ENCODE measurements at places on chromosomes 2 and 18.

- no peak for DNase-seq
These were observed 249.9 kb downstream of the EIPR1 start for GRCh38 chr2:3127710-3128109.

DNA sequence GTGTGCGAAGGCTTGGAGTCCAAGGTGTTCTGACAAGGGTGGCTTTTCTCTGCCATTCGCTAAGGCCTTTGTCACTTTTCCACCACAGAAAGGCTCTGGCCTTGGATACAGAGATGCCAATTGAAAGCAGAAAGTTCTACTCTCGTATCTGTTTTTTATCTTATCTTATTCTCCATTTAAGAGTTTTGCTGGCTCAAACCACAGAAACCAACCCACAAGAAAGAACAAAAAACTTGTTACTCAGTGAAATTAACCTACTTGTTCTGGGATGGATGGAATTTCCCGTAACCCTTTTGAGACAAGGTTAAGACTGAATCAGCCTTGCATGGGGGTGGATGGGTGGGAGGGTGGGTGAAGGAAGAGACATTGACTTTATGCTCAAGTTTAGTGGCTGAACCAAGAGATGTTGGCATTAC is 221.7 kb downstream of the CDH20 start:
- no peak for DNase-seq

GRCh38 chr2:100818606-100819369 is 1.2 kb upstream of the NPAS2 start:
- DNase-seq = peak; percentile 31

DNA sequence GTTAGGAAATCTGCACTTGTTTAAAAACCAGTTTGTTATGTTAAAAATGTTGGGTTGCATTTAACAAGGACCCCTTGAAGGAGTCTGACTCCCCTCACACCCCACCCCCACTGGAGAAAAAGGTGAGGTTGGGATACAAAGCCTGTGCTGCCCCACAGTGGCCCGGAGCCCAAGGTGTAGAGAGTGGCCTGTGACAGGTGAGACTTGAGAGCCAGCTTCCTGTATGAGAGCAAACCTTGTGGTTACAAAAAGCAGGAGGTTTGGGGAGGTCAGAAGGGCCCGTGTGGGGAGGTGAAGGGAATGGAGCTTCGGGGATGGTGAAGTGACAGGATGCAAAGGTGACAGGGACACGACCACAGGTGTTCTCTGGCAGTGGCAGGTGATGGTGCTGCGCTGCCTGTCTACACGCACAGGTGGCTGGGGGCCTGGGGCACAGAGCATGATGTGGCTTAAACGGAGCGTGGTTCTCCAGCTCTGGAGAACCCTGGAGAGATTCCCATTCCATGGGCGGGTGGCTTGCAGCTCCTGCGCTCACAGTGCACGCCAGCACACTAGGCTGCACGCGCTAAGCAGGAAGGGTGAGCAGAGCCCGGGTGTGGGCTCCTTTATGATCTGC is 29.0 kb downstream of the IMPA2 start:
- no peak for DNase-seq

DNA sequence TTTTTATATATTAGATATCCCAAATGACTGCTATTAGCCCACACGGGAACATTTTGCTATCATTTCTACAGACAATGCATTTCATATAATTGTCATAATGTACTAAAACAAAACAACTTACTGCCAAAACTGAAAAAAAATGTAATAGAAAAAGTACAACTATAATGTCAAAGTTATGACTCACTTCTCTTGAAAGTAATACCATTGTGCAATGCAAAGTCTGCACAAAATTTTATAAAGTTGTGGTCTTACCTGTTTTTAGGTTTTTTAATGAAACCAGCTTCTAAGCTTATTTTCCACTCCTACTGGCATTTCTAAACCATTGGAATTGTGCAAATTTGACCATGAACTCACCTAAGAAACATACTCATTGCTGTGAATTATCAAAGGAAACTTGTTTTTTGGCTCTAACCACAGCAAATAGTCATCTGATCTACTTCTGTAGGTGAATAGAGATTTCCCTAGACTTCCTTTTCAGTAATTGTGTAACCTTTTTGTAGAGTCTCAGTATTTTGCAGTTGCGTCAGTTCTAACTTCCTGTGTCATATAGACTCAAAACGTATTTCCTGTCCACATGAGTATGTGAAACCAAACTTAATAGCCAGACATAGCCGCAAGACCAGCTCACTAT is 31.9 kb upstream of the TFPI start:
- no peak for DNase-seq

DNA sequence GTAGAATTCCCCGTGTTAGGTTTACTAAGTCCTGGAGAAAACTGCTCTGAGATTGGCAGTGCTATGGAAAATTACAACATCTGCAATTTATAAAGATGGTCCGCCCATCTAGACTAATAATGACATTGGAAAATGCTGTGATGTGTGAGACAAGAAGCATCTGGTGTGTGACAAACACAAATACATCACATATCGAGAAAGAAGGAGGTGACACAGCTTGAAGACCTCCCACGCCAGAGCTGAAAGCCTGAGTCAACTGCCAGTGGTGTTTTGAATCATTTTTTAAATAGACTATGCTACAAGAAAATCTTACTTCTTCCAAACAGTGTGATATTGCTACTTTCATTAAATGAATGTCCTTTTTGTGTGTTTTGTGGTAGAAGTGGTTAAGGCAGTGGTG is 8.6 kb upstream of the ANO7 start:
- DNase-seq = no peak

GRCh38 chr2:236847538-236848263 is 238.0 kb upstream of the COPS8 start:
- DNase-seq = no peak

DNA sequence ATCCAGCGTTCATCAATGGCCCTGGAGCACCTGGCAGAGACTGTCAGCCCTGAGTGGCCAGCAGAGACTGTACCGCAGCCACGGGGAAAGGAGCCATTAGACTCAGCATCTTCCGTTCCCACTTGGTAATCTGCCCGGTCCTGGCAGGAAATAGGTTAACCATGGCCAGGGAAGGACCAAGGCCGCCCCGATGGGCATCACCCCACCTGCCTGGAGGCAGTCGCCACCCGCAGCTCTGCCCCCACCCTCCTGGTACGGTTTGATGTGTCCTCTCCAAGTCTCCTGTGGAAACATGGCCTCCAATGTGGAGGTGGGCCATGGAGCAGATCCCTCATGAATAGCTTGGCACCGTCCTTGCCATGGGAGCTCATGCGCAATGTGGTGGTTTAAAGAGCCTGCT is 75.3 kb downstream of the RTP5 start:
- no peak for DNase-seq

GRCh38 chr2:241617431-241618154 is 19.4 kb downstream of the THAP4 start:
- DNase-seq = no peak

- DNase-seq = no peak
These were observed 808.8 kb upstream of the POU3F3 start for GRCh38 chr2:104045071-104045470.

DNA sequence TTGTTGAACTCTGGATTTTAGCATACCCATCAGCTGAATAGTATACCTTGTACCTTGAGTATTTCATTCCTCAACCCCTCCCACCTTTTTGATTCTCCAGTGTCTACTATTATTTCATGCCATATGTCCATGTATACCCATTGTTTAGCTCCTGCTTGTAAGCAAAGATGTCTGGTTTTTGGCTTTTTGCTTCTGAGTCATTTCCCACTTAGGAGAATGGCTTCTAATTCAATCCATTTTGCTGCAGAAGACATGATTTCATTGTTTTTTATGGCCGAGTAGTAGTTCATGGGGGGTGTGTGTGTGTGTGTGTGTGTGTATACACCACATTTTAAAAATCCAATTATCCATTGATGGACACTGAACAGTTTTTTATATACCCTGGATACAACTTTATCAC is 24.3 kb upstream of the MOCOS start:
- DNase-seq = no peak

DNA sequence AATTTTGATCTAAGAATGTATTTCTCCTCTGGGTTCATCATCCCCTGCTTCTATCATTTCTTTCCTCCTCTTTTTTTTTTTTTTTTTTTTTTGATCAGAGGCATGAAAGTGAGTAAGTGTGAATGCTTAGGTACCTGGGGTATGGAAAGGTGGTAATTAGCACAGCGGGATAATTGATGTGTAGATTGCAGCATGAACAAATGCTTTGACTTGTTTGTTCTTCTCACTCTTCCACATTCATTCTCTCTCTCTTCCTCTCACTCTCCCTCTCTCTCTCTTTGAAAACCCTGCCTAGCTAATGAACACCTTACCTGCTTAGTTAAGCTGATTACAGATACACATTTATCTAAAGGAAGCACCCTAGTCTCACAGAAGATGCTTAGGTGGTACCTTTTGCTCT is 74.7 kb downstream of the ZEB2 start:
- no peak for DNase-seq

GRCh38 chr18:27922780-27923179 is 254.2 kb downstream of the CDH2 start:
- no peak for DNase-seq

DNA sequence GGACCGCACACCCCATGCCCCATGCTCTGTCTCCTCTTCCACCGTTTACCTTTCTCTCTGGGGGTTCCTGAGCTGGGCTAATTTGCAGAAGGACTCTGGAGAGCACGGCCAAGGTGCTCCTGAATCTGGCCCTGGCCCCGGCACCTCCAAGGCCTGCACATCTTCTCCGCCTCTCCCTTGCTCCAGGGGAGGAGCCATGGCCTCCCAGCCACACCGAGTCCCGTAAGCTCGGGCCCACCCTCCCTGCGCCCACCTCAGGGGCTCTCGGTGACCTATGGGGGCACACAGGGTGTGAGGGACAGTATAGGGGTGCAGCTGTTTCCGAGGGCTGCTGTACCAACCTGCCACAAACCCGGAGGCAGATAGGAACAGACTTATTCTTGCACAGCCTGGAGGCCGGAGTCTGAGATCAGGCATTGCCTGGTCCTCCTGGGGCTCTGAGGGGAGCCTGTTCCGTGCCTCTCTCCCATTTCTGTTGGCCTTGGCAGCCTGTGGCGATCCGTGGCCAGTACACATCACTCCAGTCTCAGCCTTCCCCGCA is 127.3 kb upstream of the GPC1 start:
- no peak for DNase-seq

DNA sequence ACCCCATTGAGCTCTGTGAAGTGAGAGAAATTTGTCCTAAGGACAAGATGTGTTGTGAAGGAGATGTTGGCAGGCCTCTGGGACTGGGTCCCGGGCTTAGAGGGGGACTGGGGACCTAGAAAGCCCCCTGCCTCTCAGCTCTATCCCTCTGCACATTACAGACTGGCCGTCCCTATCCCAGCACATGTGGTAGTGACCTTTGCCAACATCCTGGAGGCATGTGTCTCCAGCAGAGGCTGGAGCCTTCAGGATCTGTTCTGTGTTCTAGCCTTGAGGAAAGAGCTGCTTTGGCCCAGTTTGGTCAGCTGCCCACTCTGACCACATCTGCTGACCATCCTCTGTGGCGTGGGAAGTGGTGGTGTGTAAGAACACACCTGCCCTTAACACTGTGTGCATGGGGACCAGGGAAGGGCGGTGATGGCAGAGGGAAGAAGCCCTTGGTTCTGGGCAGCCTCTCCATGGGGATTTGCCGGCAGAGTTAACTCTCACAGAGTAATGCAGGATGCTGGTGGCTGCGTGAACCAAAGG is 33.4 kb downstream of the NCK2 start:
- DNase-seq = no peak

DNA sequence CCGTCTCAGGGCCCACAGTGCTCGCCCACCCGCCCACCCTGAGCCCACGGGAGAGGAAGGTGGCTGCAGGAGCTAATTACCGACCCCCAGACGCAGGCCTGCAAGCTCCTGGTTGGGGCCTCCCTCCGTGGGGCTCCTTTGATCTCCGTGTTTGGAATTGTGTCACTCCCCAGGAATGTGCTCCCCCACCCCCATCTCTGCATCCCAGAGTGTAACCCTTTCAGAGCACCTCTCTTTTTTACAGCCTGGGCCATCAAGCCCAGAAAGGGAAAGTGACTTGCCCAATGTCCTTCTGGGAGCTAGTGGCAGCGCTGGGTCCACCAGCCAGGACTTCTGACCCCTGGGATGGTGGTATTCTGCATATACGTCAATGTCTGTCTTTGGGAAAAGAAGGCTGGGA is 335.1 kb downstream of the CYRIA start:
- DNase-seq = no peak

- DNase-seq = no peak
These were observed 255.1 kb upstream of the THUMPD2 start for GRCh38 chr2:40034198-40034597.

- no peak for DNase-seq
These were observed 206.1 kb downstream of the GULP1 start for GRCh38 chr2:188497726-188498125.

- DNase-seq = no peak
These were observed 1.7 kb upstream of the PPP4R1 start for GRCh38 chr18:9616049-9616448.

- DNase-seq = no peak
These were observed 65.0 kb downstream of the ATP8B1 start for GRCh38 chr18:57738078-57738477.

DNA sequence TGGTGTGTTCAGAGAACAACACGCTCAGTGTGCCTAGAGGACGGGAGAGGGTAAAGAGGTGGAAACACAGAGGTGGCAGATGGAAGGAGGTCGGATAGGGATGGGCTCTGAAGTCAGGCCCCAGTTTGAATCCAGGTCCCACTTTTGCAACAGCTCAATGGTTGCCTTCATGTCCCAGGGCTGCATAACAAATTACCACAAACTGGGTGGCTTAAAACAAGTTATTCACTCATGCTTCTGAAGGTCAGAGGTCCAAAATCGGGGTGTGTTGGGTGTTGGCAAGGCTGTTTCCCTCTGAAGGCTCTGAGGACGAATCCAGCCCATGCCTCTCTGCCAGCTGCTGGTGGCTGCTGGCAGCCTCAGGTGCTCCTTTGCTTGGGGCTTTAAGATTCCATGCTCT is 12.7 kb upstream of the ADCY3 start:
- DNase-seq = no peak

DNA sequence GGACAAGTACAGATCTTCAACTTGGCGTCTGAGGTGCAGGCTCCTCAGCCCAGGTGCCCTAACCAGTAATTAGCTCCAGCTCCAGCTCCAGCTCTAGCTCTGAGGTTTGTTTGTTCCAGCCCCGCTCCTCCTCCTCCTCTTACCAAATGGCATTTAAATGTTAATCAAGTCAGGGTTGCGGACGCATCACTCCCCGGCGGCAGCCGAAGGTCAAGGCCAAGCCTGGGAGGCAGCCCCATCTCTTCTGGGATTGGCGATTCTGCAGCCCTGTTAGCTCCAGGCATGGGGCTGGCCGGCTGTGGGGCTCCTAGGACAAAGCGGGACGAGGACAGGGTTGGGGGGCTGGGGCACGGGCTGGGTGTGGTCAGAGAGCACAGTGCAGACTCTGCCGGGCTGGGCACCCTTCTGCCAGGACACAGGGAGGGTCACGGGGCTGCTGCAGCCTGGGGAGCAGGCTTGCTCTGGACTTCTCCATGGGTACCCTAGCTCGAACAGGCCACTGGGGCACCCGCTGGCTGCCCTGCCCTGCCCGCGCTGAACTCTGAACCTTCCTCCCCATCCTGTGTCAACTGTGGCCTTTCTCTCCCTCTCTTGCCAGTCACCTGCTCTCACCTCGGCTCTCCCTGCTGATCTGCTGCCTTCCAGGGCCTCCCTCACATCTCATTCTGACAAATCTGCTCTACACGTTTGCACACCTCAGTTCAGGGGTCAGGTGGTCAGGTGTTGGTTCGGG is 203.3 kb downstream of the CELF4 start:
- no peak for DNase-seq
